Activated CD4-positive, alpha-beta T cell treated with anti-CD3 and anti-CD28 coated beads for 4 hours (primary cell): ENCODE measurements at places on chromosomes 1 and 21.

GRCh38 chr1:44747878-44748277 lies 8.2 kb downstream of the KIF2C start:
- DNase-seq = no peak

- DNase-seq = no peak
These were observed 333.3 kb upstream of the PLXNA2 start for GRCh38 chr1:208577381-208577905.

GRCh38 chr1:13855554-13855953 lies 155.6 kb downstream of the PRDM2 start:
- no peak for DNase-seq

GRCh38 chr1:101301446-101302057 lies 64.7 kb downstream of the S1PR1 start:
- no peak for DNase-seq

- no peak for DNase-seq
These were observed 416.9 kb upstream of the USP24 start for GRCh38 chr1:55632058-55632457.

- DNase-seq = no peak
These were observed 19.4 kb downstream of the FYB2 start for GRCh38 chr1:56799605-56800400.

DNA sequence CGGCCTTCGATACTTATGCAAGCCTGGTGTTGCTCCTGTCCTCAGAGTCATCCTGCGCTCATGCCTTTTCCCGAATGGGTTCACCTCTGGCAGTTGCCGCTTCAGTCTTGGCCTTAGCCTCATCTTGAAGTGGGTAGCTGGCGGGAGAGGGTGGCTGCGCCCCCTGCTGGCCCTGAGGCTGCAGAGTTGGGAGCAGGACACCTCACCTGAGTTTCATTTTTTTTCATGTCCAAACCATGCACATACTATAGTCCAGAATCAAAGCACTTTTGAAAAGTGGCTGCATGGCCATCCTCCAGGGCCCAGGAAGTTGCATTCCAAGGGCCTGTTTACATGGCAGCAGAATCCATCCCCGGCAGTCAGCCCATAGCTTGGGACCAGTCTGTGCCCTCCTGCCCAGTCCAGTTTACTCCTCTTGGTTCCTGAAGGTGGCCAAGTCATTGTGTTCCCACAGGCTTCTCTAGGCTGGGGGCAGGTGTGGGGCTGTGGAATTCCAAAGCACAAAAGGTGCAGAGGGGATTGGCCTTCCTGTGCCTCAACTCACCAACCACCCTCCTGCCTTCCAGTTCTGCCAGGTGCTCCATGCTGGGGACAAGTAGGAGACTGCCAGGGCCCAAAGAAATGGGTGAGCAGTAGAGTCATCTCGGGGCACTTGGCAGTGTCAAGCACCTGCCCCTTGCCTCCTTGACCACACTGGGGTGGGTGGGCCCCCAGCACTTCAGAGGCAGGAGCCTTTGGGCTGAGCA lies 44.0 kb downstream of the YARS1 start:
- peak; percentile 66 for DNase-seq

- DNase-seq = peak; percentile 20
These were observed at the start of gene SPATC1L for GRCh38 chr21:46183910-46184624. TSS of gene SPATC1L (minus strand) at chr21:46184459. CDS start at chr21:46182816, 1,643 bp downstream.

DNA sequence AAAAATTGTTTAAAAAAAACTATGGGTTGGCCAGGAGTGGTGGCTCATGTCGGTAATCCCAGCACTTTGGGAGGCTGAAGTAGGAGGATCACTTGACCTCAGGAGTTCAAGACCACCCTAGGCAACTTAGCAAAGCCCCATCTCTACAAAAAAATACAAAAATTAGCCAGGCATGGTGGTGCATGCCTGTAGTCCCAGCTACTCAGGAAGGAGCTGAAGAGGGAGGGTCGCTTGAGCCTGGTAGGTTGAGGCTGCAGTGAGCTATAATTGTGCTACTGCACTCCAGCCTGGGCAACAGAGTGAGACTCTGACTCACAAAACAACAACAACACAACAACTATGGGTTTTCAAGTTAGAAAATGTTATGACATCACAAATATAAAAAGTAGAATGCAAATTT lies 16.4 kb downstream of the SLAMF7 start:
- no peak for DNase-seq

- DNase-seq = no peak
These were observed 54.1 kb downstream of the NPHP4 start for GRCh38 chr1:5938101-5938646.

DNA sequence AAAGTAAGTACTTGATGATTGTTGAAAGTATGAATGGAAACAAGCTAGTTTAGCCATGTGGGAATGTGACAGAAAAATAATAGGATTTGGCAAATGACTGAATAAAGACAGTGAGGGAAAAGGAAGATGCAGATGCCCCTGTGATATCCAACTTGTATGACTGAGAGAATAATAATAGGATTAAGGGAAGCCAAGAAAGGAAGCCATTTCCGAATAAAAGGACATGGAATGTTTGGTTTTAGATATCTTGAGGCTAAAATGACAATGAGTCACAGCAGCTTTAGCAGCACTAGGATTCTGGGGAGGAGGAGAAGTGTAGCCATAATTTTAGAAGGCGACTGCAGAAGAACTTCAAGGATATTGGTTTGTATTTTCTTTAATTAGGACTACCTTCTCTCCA lies 109.2 kb downstream of the TTLL7 start:
- no peak for DNase-seq

- DNase-seq = peak; percentile 26
These were observed 911 bp downstream of the GNB1 start for GRCh38 chr1:1889847-1890505.

DNA sequence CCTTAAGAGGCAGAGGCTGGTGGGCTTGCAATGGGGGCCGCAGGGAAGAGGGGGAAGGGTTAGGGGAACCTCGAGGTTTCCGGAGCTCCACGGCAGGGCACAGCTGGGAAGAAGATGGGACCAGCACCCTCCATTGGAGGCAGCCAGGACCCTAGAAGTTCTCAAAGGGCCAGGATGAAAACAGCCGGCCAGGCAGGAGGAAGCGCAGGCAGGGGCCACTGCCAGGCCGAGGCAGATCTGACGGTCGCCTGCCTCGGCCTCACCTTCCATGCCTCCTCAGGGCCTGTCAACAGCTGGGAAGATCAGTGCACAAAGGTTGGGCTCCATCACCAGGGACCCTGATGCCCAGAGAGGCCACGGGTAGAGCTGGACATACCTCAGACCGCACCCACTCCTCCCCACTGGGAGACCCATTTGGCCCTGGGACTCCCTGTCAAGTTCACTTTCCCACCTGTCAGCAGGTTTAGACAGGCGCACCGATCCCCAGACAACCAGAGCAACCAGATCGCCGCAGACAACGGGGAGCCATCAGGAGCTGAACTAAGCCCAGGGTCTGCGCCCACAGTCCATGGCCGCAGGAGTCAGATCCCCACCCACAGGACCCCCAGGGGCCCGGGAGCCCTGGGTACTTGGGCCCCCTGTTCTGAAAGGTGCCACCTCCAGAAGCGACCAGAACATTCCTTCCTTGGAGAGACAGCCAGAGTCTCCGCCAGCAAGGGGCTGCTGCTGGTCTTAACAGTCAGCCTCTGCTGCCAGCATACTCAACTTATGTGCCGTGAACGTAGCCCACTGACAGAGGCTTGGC lies 2.2 kb downstream of the SLC19A1 start:
- DNase-seq = no peak

GRCh38 chr1:25873120-25873519 lies 2.4 kb downstream of the PAQR7 start:
- DNase-seq = no peak

DNA sequence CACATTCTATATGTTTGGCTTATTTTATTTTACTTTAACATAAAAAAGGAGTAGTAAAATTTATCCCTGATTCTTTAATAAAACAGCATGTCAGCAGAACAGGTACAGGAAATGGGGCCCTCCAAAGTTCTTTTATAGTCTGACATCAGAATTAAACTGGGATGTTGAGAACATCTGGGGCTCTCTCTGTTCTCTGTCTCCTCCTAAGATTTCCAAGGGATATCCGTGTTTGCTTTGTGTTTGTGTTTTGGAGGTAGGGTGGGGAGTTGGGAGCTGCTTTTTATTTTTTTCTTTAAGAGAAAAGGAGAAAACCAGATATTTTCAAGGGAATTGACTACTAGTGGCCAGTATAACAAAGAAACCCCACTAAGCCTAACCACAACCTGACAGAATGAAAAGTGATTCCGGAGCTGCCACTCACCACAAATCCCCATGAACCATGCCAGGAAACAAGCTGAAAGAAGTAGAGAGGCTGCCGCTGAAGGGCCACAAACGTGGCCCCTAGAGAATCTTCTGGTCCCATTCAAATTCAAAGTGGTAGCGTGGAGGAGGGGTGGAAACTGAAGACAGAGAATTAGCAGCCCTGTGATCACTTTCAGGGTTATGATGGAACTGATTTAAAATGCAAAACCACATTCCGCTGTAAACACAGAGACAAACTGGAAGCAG lies 369.6 kb upstream of the ADGRL2 start:
- DNase-seq = no peak

GRCh38 chr1:202162047-202162417 lies 1.6 kb upstream of the PTPN7 start:
- DNase-seq = peak; percentile 43

DNA sequence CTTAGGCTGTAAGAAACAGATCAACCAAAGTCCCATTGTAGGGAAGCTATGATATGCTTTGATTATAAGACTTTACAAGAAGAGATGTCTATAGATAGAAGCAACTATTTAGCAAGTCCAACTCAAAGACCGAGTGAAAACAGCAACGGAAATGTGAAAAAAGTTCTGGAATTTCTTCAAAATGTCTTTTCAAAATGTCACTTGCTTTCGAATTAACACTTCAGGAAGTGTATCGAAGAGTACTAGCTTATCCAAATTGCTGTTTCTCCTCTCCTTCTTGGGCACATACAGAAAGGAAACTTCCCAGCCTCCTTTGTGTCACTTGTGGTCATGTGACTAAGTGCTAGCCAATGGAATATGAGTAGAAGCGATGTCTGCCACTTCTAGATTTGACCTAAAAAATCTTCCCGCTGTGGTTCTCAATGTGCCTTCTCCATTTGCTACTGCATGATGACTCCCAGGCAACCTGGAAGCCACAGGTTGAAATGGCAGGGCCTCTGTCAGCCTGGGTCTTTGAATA lies 89.9 kb downstream of the TSEN15 start:
- no peak for DNase-seq

- DNase-seq = no peak
These were observed 23.1 kb downstream of the USP25 start for GRCh38 chr21:15752763-15753407.

- DNase-seq = no peak
These were observed 3.0 kb upstream of the LACTBL1 start for GRCh38 chr1:22975694-22976093.

DNA sequence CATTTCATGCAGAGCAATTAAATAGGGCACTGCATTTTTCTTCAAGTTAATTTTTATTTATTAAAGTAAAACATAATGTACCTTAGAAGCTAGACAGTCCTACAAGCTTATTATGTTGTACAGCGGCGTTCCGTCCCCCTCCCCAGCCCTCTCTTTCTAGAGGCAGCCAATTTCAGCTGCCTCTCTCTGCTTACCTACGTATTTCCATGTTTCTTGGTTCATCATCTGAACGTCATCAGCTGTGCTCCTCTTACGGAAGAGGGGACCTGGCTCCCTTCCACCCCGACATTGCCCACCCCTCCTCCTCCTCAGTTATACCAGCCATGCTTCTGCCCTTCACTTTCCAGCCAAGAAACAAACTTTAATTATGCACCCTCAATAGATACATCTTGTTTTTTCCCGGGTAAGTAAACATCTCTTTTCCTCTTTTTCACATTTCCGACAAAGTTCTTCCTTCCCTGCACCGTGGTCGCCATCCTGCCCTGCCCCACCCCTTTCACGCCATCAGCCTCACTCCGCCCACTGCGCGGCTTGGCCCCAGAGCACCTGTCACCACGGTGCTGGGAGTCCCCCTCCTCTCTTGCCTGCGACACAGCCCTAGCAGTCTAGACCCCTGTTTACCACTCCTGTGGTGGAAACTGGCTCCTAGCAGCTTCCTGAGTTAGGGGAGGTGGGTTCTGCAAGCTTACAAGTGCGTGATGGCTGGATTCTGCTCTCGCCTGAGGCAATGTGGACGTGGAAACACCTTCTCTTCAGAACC lies 57.9 kb downstream of the SLC37A1 start:
- no peak for DNase-seq

- no peak for DNase-seq
These were observed 134.1 kb upstream of the VAMP3 start for GRCh38 chr1:7636795-7637526.

GRCh38 chr1:114423455-114423854 lies 87.5 kb downstream of the TRIM33 start:
- no peak for DNase-seq

- peak; percentile 16 for DNase-seq
These were observed 16.1 kb upstream of the STMN1 start for GRCh38 chr1:25922056-25922970.

DNA sequence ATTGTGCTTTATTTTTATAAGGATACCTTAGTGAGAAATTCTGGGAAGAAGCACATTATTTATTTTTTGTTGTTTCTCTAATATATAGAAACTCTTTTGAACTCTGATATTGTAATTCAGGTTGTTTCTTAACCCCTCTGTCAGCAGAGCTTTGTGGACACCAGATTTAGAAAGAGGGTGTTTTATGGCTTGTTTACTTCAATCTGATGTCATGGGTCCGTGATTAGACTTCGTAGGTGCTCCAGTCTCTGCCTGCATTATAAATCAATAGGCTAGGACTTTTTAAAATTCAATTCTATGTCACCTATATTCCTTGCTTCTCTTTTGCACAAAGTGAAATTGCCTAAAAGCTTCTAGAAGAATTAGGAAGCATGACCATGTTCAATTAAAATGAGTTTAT lies 47.3 kb upstream of the CCDC190 start:
- DNase-seq = no peak

- DNase-seq = no peak
These were observed 174.7 kb upstream of the PKN2 start for GRCh38 chr1:88509379-88509778.
